Stimulated activated CD4-positive, alpha-beta T cell treated with anti-CD3 and anti-CD28 coated beads, Interleukin-2, amount 100 ng/mL, for 24 hours (primary cell): ENCODE measurements at places on chromosomes 4 and X.

DNA sequence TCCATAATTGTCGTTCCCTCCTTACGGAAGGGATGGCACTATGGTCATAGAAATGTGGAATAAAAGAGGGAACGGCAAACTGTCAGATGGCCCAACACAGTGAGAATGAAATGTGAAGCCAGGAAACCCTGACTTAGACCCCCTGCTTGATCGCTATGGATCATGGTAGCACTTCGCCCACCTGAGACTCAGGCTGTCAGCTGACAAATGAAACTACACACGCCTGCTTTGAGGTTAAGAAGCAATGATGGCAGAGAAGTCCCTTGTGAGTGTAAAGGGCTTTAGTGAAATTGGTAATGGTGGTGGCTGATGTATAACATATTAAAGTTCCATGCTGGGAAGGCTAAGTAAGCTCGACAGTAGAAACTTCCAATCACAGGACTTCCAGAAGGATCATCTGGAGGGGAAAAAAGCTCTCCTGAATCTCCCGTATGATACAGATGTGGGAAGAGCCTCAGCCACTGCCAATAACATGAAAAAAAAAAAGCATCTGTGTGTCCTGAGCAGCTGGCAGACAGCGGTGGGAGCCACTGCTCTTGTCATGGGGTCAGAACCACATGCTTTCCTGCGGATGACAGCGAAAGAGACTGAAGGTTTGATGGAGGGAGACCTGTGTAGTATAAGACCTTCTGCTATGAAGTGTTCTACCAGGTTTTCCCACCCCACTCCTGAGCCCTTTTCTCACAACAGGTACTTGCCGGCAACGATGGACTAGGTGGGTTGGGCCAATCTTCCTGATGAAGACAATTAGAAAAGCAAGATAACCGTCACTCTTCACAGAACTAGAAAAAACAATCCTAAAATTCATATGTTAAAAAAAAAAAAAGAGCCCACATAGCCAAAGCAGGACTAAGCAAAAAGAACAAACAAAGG lies 107.6 kb downstream of the AFAP1 start:
- DNase-seq: no peak

GRCh38 chrX:115036029-115036428 lies 18.6 kb upstream of the IL13RA2 start:
- no peak for DNase-seq

GRCh38 chrX:154735695-154736393 lies 15.0 kb downstream of the GAB3 start:
- no peak for DNase-seq

DNA sequence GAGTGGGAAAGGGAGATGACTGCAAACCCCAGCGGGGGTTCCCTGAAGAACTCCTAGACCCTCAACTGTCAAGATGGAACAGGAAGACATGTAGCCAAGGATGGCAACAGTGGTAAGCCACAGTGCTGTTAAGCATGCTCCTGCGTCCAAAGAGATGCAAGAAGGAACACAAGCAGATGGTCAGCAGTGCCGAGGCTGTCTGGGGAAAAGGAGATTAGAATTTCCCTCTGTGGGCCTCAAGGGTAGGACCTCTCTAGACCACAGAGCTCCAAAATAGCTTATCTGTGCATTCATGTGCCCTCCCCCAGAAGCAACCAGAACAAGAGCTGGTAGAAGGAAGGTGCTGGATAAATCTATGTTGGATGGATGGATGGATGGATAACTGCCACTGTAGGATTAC lies 82.0 kb upstream of the CPEB2 start:
- no peak for DNase-seq

GRCh38 chrX:75786290-75786689 lies 1.2 kb upstream of the MAGEE2 start:
- no peak for DNase-seq

DNA sequence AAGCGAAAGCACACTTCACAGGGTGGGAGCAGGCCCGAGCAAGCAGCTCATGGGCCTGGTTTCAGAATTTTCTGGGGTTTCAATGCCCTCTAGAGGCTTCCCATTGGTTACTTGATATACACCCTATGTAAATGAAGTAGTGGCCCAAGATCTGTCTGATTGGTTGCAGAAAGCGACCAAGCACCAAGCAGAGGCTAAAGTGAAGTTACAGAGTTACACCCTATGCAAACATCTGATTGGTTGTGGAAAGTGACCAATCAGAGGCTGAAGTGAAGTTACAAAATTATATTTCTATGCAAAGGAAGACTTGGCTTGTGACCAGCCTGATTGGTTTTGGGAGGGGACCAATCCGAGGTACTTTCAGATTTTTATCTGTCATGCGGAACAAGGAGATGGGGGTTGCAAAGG lies 8.2 kb downstream of the FHIP1A start:
- DNase-seq: no peak

GRCh38 chr4:62394766-62395165 lies 1194.6 kb downstream of the ADGRL3 start:
- no peak for DNase-seq

GRCh38 chrX:113699939-113700338 lies 859.3 kb upstream of the AMOT start:
- no peak for DNase-seq

DNA sequence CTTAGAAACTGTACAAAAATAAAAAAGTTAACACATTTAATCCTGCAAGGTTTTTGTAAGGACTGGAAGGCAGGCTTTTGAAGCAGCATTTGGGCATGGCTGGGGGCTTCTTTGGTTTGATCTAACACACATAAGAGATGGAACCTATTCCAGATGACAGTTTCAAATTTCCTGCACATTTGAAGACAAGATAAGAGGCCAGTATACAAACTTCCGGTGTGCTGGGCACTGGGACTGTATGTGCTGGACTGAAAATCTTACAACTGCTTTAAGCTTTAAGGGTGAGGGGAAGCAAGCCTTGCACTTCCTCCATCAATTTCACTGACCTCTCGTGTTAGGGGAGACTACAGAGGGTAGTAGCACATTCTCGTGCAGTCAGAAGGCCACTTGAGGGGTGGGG lies 122.9 kb downstream of the AMMECR1 start:
- DNase-seq: no peak

DNA sequence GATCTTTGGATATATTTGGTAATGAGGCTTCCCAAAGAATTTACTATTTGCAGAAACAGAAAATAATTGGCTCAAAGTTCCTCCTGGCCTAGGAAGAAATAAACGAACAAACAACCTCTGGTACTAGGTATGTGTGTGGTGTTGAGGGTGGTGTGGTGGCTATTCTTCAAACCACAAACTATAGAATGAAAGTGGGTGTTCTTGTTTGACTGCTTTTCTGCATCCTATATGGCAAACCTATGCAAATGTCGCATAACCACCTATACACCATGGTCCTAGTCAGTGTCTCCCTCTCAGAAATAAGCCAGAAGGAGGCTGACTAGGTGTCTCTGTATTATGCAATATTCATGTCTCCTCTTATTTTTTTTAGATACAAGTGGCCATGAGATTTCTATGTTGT lies 106.6 kb upstream of the PCDH18 start:
- DNase-seq: no peak
